ENCODE measurements at places on chromosomes 2 and 18.
A peak's percentile ranks its signal among the peaks of the same experiment; 100 is the strongest.

DNA sequence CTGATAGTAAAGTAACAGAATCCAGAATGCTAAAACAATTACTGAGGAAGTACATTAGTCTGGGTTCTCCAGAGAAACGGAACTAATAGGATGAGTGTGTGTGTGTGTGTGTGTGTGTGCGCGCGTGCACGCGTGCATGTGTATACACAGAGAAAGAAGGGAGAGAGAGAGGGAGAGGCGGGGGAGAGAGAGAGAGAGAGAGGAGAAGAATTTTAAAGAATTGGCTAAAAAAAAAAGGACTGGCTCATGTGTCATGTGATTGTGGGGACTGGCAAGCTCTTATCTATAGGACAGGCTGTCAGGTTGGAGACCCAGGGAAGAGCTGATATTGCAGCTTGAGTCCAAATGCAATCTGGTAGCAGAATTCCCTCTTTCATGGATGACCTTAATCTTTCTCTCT, 976.2 kb upstream of the CDH2 start:
- no peak for DNase-seq

DNA sequence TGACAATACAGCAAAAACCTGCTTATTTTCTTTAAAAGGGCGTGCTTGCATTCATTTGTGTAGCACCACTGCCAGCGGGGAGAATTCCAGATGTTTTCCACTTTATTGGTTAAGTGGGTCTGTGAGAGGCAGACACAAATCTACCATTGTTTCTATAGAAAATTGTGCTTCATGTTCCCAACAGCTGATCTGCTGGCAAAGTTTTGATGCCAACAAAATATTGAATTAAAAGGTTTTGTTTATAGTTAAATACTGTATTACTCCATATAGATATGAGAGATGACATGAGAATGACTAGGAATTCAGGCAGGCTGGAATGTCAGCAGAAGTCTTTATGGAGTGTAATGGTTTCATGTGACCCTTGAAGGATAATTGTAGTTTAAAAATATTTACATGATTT, 182.7 kb downstream of the MC4R start:
- no peak for DNase-seq

DNA sequence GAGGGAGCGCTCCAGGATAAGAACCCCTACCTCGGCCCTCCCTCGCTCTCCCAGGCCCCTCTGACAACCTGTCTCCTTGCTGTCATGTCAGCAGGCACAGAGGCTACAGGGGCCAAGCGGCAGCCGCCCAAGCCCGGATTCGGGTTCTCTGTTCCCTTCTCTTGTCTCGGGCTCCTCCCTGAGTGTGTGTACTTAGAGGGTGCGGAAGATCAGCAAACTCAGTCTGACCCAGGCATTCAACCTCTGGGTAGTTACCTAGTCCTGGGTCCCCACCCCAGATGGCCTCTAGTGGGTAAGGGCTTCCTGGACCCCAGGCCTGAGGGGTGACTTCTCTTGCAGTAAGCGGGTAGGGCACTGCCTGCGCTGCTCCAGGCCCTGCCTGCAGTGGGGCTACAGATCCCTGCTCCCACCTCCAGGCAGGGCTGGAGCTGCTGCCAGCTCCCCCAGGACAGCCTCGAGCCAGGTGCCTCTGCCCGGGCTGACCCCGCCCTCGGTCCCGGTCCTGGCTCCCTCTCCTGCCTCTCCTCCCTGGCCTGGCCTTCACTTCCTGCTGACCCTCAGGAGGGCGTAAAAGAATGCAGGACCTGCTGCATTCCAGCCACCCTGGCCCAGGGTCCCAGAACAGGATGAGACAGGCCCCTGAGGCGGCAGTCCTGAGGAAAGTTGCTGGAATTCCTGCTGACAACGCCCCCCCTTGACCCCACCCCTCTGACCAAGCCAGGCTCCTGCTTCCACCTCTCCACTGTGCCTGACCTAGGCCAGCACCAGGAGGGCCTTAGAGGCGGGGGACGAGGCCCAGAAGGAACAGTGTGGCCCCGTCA, 22.0 kb downstream of the GPC1 start:
- DNase-seq: no peak

DNA sequence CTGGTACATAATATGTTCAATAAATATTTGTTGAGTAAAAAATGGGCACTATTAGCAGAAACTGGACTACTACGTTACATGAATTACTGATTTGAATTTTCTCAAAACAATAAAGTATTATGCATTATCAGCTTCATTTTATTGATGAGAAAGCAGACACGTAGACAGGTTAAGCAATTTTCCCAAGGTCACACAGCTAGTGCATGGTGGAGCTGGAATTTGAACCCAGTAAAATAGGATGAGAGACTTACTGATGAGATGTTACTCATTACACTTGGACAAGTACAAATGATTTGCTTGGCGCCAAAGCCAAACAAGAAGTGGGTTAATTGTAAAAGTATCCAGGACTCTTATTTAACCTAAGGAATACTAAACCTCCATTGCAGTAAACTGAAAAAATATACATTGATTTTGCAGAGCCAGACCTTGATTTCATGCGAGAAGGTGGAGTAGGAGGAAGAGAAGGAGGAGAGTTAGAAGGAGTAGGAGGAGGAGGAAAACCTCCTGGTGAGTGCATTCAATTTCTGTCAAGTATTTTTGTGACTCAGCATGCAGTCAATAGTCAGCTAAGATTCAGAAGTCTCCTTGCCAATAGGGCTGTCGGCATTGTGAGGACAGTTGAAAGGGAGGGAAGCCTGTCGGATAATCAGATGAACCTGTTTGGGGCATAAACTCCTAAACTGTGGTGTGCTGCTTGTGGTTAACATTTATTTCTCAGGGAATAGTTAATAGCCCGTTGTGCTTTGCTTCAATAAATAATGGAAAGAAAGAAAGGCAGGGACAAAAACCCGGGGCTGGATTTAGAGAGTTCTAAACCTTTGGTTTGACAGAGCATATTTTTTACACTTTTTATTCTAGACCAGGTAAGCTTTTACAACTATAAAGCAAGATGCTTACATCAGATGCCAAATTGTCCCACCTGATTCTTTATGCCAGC, 77.0 kb upstream of the TACR1 start:
- peak; percentile 68 for DNase-seq

DNA sequence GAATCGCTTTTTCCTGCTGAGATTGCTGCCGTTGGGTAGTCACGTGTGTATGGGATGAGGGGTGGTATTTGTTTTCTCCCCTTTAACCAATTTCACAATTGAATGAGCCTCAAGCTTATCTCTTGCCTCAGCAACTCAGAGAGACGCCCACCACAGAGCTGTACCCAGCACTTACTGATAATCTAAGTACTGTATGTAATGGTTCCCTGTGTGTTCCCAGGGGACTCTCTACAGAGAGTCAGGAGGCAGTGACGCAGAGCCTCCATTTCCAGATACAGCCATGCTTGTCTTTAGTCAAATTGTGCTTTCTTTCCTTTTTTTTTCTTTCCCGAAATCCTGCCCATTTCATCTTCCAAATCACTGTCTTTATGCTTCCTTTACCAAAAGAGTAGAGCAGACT, 1102.1 kb upstream of the KLHL29 start:
- no peak for DNase-seq

GRCh38 chr2:197208841-197209240, 101.7 kb downstream of the ANKRD44 start:
- DNase-seq: peak; percentile 89

DNA sequence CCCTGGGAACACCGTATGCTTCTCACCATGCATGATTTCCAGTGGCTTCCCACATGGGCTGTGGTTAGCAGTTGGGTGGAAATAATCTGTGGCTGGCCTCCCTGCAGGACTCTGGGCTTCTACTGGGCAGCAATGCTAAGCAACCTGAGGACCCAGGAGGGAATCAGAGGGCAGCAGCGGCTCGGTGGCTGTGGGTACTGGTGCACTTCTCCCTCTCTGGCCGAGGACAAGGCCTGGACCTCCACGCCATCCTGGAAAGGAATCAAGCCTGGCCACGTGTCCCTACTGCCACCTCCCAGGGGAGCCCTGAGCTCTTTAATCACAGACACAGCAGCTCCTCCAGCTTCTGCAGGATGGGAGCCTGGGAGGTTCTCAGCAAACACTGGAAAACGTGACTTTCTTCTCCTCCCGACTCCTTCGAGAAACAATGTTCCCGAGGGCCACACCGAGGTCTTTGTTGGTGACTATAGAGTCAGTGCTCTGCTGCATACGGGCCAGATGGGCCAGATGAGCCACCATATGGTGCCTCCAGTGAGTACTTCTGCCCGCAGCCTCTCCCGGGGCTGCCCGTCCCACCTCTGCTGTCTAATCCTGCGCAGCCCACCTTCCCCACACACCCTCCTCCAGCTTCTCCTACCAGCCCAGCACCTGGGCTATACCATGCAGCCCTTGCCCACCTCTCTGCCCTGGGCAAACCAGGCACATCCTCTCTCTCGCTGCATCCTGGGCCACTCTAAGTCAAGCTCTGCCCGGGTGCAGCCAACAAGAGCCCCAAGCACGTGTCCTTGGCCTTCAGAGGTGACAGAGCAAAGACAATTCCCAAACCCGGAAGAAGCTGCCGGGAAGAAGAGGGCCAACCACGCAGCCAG, 42.8 kb upstream of the OTOS start:
- no peak for DNase-seq

DNA sequence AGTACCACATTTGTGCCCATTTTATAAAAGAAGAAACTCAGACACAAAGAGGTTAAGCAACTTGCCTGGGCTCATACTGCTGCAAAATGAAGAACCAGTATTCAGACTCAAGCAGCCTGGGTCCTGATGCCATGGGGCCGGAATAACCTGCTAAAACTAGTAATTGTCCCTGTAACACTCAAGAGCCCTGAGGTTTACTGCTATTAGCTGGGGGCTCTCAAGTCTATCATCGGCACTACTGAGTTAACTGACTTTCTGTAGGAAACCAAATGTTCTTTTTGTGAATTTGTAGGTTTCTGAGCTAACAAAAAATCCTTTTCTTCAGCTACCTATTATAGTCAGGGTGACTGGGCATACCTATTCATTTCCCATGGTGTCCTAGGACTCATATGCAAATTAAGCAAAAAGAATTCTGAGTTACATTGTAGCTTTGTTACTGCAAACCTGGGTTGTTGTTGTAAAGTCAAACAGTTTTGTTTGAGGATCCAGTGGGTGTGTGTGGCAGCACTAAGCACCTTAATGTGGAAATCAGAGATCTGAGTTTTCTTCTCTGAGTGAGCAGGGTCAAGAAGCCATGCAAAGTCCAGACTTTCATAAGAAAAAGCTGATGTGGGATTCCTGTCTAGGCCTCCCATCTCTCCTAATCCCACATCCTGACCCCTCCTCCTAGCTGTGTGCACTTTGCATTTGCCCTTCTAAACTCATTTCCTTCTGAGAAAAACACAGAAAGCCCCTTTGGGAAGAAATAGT, 72.4 kb upstream of the TNP1 start:
- DNase-seq: no peak

DNA sequence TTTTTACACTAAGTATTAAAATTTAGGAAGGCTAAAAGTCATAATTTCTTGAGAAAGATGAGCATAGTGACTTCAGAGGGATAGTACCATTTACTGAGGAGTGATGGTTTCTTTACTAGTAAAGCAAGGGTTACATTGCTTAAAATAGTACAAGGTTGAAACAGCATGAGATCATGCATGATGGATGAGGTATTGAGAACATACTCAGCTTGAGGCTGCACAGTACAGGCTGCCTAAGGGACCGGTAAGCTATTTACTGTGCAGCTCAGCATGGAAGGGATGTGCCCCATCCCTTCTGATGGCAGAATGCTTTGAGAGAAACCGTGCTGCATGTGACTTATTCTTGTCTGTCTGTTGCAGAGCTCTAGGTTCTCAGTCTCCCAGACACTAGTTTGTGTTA, 122.1 kb downstream of the EML6 start:
- no peak for DNase-seq

DNA sequence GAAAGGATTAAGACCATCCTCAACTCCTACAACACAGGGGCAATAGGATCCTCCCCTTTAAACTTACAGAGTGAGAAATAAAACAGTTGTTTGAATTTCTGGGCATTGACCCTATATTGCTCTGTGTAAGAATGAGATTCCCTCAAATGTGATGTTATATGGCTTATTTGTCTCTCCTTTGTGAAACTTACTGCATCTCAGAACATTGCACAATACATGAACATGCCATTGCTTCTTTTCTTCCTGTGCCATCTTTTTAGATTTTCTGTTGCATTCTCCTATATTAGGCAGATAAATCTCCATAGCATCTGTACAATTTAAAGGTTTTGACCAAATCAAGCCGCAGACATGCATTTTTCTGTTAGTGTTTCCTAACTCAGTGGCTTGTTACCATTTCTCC, 941.9 kb upstream of the FANCL start:
- no peak for DNase-seq

DNA sequence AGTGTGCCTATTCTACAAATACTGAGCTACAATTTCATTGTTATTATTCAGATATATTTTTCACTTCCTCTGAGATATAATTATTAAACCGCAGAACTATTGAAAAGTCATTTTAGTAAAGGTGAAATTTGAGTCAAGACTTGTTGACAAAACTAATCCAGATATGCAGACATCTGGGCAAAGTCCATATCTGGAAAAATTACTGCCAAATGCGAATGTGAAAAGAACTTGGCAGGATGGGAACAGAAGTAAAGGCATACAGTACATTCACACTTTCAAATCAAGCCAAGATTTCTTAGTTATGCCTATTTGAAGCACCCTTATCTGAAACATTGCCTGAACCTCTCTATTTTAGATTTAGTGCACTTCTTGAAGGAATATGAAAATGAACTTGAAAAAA, 923.6 kb downstream of the CCDC85A start:
- DNase-seq: no peak

DNA sequence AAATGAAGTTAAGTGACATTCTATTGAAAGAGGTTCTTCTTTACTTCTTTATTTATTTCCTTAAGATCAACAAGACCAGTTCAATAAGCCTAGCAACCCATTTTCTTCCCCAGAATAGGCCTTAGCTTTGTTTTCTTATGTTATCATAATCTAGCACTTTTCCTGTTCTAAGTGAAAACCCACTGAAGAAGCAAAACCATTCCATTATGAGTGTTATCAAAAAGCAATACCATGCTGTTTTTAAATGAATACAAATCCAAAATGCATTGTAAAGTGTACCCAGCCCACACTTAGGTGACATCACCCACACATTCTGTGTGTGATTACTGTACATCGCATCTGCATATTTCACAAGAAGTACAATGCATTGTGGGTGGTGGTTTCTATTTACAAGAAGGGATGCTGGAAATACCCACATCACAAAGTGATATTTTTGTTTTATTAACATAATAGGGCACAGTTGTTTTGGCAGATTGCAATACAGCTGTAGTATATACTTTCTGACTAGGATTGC, 679.5 kb downstream of the KCNJ3 start:
- peak; percentile 13 for DNase-seq

GRCh38 chr2:203018181-203018580, 3.5 kb downstream of the NBEAL1 start:
- DNase-seq: no peak

- peak; percentile 83 for DNase-seq
These were observed 182.7 kb upstream of the GLI2 start for GRCh38 chr2:120552800-120553481.

DNA sequence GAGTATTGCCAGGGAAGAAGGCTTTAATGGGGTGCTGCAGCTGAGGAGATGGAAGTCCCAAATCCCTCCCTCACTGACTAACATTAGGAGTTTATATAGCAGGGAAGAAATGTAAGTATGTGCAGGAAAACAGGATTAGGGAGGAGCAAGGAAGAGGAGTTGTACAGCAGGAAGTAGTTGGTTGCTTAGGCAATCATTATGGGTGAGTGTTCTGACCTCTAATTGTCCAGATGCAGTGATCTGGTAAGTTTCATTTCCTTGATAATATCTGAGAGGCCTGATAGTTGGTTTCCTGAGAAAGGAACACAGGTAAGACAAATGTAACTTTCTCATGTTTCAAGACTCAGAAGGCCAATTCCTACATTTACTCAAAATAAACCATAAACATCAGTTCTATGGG, 331.9 kb upstream of the GULP1 start:
- peak; percentile 90 for DNase-seq

Measured in renal cortical epithelial cell (primary cell).